ENCODE measurements at places on chromosomes 16 and 17.

DNA sequence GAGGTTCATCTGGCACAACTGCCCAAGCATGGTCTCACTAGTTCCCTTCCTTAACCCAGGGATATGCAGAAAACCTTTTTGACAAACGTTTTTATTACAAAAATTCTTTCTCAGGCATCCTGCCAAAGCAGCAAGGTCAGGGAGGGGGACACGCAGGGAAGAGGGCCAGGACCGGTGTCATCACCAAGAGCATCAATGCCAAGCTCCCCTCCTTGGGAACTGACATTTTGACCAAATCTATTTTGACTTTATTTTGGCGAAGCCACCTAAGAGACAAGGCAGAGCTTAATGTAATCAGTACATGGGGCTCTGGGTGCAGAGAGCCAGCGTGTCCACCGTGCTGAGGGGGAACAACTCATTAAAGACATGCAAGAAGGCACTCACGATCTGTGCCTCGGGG is 265.2 kb downstream of the CBLN1 start:
- DNase-seq: no peak

DNA sequence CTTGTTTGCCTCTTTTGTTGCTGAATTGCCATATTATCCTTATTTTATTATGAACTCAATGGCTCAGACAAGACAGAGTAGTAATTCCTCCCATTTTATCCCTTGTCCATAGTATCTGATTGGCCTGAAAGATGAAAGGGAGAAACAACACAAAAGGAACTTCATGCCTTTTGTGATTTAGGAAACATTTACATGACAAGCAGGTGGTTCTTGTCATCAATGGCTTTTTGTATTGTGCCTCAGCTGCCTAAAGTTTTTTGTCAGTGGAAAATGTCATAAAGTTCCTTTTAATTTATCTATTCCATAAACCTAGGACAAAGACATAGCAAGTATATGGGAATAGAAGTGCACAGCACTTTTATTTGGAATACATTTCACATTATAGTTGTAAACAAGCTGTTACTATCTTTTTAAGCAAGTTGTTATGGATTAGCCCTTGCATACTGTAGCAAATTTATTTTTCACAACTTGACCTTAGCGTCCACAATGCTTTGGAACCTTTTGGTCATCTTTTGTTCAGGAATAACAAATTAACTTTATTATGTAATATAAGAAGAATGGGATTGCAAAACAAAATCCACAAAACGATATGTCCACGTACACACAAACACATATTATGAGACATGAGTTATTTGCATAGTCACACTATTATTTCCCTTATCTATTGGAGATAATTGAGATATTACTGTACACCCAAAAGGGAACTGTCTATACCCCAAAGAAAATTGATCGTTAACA is 12.4 kb upstream of the MPHOSPH6 start:
- DNase-seq: no peak

DNA sequence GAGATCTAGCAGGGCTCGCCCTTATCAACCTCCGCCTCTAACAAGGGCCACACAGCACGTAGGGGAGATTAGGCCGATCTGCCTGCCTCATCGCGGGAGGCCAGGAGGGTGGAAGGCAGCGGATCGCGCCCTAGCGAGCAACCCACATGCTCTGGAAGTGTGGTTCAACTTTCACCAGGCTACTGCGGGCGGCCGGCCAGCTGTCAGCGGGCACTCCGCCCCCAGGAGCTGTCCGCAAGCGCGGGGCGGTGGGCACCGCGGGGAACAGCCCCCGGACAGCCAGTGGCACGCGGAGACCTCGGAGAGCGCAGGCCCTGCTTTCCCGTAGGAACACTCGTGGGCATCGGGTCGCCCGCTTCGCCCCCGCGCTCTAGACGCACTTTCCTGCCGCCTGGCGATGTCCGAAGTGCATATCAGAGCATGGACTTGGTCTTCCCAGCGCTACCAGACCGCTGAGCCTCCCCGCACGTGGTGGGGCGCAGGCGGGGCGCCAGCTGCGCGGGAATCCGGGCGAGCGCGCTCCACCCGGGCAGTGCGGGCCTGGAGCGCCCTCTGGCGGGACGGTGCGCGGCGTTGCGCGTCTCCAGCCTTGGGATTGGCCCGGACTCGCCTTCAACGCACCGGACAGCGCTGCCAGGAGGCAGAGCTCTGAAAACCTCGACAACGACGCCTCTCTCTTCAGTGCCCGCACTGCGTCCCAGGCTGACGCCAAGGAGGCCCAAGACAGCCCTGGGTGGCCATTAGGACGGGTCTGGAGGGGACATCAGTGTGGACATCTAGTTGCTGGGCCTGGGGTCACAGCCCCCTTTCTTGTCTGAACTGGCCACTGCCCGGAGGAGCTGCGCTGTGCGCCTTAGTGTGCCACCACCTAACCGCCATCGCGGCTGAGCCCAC is 3.6 kb upstream of the ZNHIT3 start:
- peak; percentile 77 for DNase-seq

- no peak for DNase-seq
Observed at GRCh38 chr17:50890675-50891516, 24.7 kb upstream of the TOB1 start.

- DNase-seq: no peak
Observed at GRCh38 chr17:55236316-55236715, 28.4 kb upstream of the HLF start.

GRCh38 chr16:55641430-55642056 is 14.2 kb upstream of the SLC6A2 start:
- DNase-seq: no peak

DNA sequence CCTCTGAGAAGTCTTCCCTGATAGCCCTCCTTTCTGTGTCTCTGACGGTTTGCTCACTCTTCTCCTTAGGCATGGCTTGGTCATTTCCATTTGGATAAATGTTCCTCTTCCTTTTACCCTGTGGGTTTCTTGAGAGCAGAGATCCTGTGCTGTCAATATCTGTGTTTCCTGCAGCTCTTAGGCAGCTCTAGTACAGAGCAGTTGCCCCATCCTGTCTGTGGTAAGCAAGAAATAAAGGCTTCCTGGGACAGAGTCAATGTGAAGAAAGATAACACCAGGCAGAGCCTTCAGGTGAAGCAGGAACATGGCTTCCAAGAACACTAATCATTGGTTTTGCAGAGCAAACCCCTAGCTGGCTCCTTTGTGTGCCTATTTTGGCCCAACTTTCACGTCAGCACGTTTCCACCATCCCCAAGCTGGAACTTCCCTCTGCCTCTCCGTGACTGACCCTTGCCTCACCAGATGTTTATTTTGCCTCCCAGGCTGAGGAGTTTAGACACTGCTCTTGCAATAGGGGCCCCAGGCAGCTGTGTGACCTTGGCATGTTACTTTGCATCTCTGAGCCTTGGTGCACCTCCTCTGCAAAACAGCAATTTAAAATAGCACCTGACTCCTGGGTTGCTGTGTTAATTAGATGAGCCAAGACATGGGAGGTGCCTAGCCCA is 49.6 kb upstream of the SIAH1 start:
- no peak for DNase-seq
